ENCODE measurements at places on chromosomes 11 and 22.

- no peak for DNase-seq
Measured at GRCh38 chr11:74860743-74861142, 88.1 kb downstream of the XRRA1 start.

DNA sequence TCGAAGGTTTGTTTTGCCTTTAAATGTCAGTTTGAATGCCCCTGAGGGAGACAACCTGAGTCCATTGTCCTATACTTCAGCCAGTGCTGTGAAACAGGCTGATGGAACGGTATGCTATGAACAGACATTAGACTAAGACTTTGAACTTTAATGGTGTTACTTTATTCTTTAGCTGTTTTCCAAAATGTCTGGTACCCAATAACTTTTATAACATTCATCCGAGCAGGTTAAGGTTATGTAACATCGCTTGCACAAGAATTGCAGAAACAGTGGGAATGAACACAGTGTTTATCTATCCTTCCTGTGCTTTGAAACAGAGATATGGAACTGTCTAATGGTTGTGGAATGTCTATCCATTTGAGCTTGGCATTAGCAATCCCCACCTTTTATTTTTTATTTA lies 12.5 kb upstream of the PTS start:
- DNase-seq: no peak

GRCh38 chr11:65065851-65066250 lies 7.5 kb upstream of the NAALADL1 start:
- DNase-seq: no peak

DNA sequence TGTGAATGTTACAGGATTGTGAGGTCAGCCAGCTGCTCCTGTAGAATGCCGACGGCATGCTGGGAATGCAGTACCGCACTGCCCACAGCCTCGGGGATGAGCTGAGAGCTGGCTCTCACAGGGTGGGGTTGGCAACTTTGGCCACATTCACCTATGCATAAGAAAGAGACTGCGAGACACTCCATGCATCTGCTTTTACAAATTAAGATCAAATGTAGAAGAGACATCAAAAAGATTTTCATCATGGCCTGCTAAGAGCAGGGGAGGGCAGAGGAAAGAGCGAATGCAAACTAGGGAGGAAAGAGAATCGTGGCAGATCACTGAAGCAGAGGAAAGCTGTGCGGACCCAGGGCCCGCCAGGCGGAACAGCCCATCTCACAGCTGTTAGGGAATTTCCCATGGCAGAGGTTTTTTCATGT lies 49.8 kb upstream of the SPATA19 start:
- DNase-seq: no peak

DNA sequence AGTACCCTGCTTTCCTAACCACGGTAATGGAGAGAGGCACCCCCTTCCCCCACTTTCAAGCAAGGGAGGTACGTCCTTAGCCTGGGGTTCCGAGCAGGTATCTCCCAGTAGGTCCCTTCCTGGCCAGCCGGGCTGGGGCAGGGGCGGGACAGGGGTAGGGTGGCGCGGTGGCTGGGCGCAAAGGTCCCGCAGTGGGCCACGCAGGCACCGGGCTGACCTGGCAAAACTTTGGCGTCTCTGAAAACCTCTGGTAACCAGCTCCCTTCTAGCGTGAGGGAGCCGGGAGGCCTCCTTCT lies 323 bp upstream of the P2RY2 start:
- DNase-seq: no peak

DNA sequence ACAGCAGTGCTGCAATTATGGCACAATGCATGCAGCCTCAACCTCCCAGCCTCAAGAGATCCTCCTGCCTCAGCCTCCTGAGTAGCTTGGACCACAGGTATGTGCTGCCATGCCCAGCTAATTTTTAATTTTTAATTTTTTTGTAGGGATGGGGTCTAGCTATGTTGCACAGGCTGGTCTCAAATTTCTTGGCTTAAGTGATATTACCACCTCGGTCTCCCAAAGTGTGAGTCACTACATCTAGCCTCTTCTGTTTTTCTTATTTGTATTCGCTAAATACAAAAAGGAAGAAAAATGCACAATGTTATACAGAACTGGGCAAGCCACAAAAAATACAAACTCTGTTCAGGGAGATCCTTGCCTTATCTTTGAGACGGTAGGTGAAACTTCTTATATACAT lies 62.1 kb downstream of the DDI1 start:
- no peak for DNase-seq

- DNase-seq: no peak
Measured at GRCh38 chr22:44200855-44201550, 20.3 kb downstream of the PARVG start.

Data from activated naive CD4-positive, alpha-beta T cell treated with anti-CD3 and anti-CD28 coated beads, Interleukin-2, amount 10 ng/mL, durations not matched to agents 7 days and 5 days (primary cell).